ENCODE measurements at places on chromosomes 4 and X. TPM values are rescaled to one million over a fixed set of nuclear protein-coding genes. Genes with fewer than 3 reads are reported as not detected.

Gene CLCN4
- 10.9 TPM for total RNA-seq

Gene POF1B
- total RNA-seq: not detected

Gene PTTG2
- not detected for total RNA-seq

Gene ADAMTS3
- total RNA-seq: 0.81 TPM

Gene CDKL2
- 0.78 TPM for total RNA-seq

Gene MAGEE1
- total RNA-seq: 1.1 TPM

Gene GPRIN3
- not detected for total RNA-seq

Gene REELD1
- total RNA-seq: 0.05 TPM

Gene FANCB
- total RNA-seq: 15.0 TPM
